Central memory CD4-positive, alpha-beta T cell (primary cell): ENCODE measurements at places on chromosomes 5 and 9.

DNA sequence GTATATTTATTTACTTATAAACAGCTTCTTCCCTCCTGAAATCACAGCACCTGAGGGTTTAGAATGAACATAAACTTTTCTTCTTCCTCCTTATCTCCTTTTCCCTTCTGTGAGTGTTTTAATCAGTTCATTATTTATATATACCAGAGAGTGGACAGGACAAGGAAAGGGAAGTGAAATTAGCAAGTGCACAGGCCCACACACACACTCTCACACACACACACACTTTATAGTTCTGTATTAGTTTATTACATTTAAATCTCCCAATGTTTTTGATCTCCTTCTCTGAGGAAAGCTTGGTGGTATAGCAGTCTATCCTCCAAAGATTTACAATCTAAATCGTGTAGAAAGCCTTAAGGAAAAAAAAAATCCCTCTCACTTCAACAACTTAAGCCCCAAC is 353.5 kb downstream of the NDUFS4 start:
- no peak for DNase-seq

- no peak for DNase-seq
These were observed 34.6 kb downstream of the HSPA4 start for GRCh38 chr5:133086366-133086875.

- no peak for DNase-seq
These were observed 22.4 kb upstream of the SMIM15 start for GRCh38 chr5:61184708-61185107.

DNA sequence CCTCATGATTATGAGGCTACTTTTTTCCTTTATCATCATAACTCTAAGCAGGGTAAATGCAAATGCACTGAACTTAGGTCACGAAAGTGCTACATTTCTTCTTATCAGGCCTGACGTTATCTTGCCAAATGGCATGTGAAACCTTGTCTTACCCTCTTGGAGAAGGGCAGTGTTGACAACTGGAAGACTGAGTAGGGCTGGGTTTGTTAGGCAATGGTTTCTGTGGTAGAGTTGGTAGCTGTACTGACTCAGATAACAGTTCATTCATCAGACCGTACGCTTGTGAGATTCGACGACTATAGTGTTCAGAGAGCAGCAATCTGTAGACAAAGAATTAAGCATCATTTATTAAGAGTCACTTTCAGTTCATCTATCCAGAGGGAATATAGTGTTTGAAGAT is 127.7 kb downstream of the CPLANE1 start:
- DNase-seq, result no peak

DNA sequence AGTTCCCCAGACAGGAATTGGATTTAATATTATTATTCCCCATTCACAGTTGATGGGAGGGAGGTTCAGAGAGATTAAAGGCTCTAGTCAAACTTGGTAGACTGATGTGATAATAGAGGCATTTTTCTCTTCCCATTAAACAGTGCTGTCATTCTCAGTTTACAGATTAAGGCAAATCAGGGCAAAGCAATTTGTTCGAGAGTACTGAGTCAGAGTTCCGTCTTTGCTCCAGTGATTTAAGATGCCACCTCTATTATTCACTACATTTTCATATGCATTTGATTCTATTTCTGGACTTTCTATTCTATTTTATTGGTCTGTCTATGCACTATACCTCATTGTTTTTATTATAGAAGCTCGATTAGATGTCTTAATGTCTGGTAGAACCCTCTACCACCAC is 201.0 kb upstream of the RAI14 start:
- DNase-seq, result no peak

DNA sequence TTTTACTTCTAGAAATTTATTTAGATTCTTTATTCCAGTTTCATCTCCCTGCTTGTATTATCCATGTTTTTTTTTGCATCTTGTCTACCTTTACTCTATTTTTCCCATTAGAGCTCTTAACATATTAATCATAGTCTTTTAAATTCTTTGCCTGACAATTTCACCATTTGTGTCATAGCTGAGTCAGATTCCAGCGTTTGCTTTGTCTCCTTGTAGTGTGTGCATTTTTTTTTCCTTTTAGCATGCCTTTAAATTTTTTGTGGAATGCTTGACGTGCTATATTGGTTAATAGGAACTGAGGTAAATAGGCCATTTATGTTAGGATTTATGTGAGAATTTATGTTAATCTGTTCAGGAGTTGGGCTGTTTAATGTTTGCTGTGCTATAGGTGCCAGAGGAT is 41.8 kb upstream of the NFIL3 start:
- no peak for DNase-seq

- DNase-seq, result no peak
These were observed 5.8 kb upstream of the KLHL3 start for GRCh38 chr5:137741718-137742117.
